ENCODE measurements at places on chromosomes 2 and 18.

GRCh38 chr2:237892984-237893595 is 33.7 kb downstream of the RAMP1 start:
- DNase-seq, result no peak

DNA sequence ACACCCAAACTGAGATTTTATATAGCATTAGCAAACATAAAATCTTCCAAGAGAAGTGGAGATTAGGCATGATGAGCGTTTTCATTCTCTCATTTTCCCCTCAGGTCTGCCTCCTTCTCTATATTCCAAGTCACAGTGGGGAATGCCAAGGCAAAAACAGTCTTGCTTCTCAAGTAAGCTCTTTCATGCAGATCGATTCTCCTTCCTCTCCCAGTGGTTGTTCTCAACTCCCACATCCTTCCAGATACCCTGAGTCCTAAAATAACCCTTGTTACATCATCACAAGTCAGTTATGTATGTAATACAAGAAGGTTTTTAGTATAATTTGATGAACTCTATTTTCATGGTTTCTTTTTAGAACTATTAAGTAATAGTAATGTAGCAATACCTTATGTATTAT is 150.6 kb downstream of the TXNL1 start:
- no peak for DNase-seq

DNA sequence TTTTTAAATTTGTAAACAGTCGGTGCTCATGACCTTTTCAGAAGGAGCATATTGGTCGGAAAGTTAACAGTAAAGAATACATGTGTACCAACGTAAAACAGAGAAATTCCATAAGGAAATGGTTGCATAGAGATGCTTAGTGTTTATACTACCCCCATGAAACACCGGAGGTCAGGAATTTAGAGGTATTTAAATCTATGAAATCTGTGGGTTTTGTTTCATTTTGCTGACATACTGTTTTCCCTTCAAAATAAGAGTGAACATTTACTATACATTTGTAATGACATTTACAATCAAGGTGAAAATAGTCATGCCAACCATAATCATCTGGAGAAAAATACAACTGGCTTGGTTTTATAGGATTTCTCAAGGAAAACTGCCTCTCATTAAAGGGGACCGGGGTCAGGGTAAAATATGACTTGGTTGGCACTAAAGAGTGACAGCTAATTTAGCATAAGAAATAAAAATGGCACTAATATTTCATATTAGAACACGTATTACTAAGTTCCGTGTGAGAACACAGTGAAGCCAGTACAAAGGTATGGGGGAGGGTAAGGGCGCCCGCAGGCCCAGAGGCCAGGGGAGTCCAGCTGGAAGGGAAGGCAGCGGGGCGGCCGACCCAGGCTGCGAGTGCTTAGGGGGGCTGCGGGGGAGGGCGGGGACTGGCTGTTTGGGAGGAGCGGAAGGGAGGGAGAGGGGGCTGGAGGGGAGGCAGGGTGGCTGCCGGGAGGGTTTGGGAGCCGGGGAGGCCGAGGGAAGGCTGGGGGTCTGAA is 1.1 kb upstream of the RNU4ATAC start:
- DNase-seq, result no peak

- DNase-seq, result no peak
These were observed 69.4 kb downstream of the CDC42EP3 start for GRCh38 chr2:37602040-37602439.

GRCh38 chr18:70296289-70296688 is 7.4 kb downstream of the SOCS6 start:
- DNase-seq, result no peak

DNA sequence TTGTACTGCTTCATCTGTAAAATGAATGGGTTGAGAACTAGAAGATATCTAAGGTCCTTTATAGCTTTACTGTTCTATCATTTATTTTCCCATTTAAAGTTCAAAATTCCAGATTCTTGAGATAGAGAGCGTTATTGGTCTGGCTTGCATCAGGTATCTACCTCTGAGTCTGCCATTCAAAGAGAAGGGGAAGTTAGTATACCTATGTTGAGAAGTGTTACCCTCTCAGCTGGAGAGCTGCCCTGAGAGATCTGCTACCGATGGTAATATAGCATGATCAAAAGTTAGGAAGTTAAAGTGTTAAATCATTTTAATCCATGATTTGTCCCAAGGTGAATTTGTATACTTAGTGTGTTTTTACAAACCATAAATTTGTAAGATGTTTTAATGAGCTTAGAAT is 7.4 kb downstream of the EPC2 start:
- no peak for DNase-seq

DNA sequence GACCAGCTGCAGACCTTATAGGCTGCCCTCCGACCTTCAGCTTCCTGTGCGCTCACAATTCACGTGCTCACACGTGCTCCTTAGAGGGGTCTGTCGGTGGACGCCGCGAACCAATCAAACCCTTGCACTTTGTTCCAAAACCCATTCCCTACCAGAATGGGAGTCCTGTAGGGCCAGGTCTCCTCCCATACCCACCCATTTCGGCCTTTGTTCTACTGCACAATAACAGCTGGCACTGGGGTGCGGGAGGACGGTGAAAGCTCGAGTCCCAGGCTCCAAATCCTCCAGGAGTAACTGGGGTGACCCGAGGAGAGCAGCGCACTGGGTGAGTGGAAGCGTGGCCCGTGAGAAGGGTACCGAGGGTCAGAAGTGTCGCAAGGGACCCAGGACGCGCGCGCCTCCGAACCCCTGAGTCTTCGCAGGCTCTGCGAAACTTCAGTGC is 13.0 kb downstream of the SIX3 start:
- no peak for DNase-seq

DNA sequence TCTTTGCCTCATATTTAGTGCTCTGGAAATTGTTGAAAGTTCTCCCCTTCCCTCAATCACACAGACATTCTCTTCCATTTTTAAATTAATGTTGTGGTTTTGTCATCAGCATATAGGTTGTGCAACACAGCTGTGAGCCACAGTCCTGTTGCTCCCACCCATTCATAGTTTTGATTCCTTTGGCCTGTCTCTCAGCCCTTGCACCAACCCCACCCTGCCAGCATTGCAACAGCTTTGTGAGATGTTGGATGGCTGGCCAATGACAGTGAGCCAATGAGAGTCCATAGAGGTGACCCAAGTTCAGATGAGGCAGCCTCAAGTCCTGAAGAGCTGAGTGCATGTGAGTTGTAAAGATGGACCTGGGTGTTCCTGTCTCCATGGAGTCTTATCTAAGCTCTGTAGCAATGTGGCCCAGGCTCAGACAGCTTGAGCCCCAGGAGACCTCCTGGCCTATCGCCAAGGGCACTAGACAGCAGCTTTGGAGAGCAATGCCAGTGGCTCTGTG is 775.5 kb downstream of the RNF144A start:
- DNase-seq, result no peak

DNA sequence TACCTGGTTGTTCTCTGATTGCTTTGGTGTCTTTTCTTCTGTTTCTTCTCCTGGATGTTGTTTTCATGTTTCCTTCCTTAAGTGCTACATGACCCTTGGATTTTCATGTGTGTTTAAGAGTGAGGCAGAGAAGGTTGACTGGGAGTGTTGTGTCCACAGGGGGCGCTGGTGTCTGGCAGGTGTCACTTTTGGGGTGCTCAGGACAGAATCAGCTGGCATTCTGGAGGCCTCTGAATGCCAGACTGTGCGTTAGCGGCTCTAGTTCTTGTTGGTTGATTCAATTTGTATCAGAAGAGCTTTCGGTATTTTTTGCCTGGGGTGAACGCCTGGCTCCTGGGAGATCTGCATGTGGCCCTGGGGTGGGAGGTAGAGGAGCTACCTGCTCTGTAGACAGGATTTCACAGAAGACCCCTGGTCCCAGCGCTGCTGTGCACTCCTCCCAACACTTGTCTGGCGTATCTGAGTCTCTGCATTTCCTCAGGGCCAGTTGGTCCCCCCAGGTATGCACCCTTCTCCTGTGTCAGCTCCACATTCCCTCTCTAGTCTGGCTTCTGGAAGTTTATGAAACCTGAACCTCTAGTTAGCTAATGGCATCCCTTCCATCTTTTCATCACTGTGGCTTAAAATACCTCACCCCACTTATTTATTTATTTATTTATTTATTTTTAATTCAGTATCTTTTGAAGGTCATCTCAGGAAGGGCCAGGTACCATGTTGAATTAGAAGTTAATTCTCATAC is 1.1 kb downstream of the GREB1 start:
- DNase-seq, result no peak

DNA sequence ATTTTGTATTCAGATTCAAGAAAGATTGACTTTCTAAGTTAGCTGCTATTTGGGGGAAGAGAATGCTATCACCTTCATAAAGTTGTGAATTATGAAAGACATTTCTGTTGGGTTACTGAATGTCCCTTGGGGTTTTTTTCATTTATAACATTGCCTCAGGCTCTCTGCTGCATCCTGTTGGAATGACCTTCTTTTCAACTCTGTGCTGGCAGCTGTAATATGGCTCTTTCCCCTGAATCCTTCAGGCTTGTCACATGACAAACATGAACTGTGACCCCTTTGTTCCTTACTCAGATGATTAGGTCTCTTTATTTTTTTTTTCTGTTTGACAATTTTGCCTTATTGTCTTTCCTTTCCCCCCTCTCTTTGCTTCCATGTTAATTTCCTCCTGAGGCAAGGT is 159.8 kb downstream of the TAF4B start:
- DNase-seq, result no peak

GRCh38 chr2:145599756-145600155 is 1079.8 kb upstream of the ZEB2 start:
- no peak for DNase-seq

DNA sequence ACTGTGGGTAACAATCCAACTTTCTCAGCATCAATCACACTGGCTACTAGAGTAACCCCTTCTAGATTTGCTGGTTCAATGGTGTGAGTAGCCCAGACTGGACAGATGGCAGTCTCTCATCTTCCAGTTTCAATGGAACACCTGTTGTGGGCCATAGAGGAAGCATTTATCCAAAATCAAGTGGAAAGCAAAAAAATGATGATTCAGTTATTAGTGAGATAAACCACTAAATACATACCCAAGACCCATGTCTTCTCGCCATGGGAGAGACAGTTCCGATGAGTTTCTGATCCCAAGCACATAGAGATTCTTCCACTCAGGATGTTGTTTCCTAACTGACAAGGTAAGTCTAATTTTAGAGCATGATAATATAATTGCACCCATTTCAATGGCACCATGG is 194.0 kb downstream of the IRS1 start:
- DNase-seq, result no peak

GRCh38 chr2:36461039-36461681 is 105.6 kb downstream of the CRIM1 start:
- DNase-seq, result no peak

- no peak for DNase-seq
These were observed 2.2 kb downstream of the PLEKHA3 start for GRCh38 chr2:178482437-178482836.

DNA sequence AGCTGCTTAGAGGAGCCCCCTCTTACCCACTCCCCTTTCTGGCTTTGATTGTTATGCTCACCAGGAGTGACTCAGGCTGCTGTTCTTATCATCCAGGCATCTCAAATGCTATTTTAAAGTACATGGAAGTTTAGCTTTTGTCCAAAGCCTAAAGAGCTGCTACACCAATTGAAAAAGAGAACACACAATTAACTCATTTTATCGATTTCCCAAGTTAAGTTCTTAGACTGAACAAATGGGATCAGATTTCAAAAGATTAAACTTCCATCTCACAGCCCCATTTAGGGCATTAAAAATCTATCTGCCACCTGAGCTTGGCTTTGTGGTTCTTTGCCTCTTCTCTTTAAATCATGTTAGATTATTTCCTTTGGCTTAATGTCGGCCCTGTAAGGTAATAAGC is 81.2 kb downstream of the MYO5B start:
- no peak for DNase-seq

DNA sequence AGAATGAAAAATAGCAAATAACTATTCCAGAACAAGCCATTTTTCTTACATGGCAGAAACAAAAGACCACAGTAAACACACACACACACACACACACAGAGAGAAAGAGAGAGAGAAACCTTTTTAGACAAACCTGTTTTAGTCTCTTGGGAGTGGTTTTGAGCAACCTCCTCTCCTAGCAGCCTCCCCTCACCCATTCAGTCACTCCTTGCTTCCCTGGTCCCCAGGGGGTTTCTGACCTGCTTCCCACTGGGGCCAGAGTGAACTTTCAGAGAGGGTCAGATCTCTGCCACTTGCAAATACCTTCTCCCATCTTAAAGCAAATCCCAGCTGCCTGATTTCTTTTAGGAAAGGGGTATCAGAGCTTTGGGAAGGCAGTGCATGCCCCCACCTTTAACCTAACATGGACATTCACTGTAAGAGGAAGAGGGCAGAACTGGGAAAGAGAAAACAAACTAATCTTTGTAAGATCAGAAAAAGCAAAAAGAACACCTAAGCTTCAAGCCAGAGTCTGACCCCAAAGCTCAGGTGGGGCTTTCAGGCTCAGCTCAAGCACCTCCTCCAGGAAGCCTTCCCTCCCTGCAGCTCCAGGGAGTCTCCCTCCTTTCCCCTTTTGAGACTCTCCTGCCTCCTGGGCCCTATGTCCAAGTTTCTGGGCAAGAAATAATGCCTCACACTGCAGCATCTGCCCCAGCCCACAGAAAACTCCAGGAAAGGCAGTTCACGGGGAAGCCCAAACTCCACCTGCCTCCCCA is 2.7 kb downstream of the SDC1 start:
- no peak for DNase-seq

DNA sequence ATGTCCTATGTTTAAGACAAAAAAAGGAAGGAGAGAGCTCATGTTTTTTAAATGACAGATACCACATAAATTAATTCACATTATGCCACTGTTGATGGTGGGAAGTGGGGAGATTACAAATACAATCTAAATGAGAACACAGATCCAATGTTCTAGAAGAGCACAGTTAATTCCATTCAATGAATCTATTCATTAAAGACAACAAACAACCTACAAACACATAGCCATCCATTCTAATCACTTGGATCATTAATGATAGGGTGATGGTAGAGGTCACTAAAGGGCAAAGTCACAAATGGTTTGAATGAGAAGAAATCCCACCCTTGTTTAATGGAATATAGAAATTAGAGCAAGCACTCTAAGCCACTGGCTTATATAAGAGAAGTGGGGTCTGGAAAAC is 21.7 kb downstream of the HNRNPA3 start:
- DNase-seq, result no peak

DNA sequence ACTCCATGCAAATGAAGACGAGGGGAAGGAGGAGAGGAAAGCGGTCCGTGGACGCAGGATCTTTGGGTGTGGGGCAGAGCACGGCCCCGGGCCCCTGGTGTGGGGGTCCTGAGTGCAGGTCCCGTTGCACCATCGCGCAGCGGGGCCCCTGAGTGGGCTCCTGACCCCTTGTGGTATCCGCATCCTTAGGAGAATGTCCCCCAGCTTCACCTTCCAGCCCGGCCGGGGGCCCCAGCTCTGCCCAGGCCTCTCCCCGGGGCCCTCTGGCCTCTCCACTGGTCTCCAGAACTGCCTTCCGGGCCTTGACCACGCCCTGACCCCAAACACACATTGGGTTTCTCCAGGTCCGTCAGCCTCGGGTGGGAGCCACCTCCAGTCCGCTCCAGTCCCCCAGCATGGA is 431.8 kb upstream of the SALL3 start:
- no peak for DNase-seq

GRCh38 chr2:46430992-46431391 is 48.4 kb upstream of the TMEM247 start:
- DNase-seq, result no peak

DNA sequence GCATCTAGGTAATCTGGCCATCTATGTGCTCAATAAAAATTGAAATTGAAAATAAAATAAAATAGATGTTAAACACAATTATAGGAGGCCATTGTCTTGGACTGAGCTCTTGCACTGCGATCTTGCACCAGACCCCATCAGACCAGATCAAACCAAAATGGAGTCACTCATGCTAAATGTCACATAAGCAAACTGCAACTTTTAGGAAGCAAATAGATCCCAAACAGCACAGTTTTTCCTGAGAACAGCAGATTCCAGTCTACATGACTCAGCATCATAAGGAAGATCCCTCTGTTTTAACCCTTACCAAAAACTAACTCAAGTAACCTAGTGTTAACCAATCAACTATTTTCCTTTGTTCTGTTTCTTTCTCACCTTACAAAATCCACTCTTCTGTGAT is 57.7 kb upstream of the LRP1B start:
- no peak for DNase-seq

Measured in stimulated activated CD4-positive, alpha-beta T cell treated with anti-CD3 and anti-CD28 coated beads, TNF-alpha, amount 100 ng/mL, for 24 hours (primary cell).